ENCODE measurements at places on chromosomes 3 and 15.

DNA sequence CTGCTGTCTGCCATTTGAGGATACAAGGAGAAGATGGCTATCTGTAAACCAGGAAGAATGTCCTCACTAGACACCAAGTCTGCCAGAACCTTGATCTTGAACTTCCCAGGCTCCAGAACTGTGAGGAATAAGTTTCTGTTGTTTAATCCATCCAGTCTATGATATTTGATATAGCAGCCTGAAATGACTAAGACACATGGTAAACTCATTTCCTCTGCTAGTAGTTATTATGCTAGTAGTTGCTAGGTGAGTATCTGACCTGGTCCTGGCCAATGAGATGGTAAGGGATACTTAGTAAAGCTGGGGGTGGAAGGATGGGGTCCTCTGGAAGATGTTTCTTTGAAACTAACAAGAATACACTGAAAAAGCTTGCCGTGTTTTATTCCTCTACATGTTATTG is 280.7 kb upstream of the ARHGEF26 start:
- no peak for DNase-seq

- DNase-seq = peak; percentile 52
Observed at GRCh38 chr3:62874711-62875557, at the start of gene CADPS. CADPS (minus strand) TSS chr3:62875416; CDS start chr3:62875029, 387 bp downstream.

- no peak for DNase-seq
Observed at GRCh38 chr15:92541291-92542200, 114.0 kb downstream of the FAM174B start.

DNA sequence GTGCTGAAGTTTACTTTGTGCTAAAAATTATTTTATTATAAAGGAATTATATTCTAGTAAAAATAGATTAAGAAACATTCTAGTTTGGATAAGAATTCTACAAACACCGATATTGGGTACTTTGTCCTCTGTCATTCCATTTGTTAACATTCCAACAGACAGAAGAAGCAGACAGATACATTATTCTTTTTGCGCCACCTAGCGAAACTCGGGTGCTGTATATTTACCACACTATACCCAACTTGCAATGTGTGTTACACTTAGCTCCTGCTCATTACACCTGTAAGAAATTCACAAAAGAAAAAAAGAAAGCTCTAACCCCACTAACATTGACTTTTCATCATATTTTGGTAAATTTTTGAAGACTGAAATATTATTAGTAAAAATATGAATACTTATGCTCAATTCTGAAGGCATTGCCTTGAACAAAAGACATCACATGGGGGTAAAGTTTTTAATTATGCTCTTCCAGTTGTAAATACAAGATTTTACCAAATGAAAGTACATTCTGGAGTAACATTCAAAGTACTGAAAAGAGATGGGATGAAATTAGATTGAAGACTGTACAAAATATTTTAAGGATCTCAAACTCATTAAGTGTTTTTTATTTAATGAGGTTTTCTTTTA is 136.5 kb upstream of the MLF1 start:
- peak; percentile 41 for DNase-seq

DNA sequence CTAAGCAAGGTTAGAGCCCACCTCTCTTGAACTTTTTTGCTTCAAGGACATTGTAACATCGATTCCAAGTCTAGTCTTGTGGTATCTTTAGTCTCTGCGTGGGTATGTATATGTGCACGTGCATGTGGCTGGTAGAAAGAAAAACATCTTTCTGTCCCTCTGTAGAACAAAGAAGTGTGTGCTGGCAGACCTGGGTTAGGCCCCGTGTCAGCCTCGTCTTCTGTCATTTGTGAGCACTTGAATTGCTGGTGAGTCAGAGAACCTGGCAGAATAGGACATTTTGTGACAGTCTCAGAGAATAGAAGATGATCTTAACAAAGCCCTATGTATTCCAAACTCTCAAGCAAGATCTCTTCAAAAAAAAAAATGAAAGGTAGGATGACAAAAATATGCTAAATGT is 102.2 kb upstream of the ATP10A start:
- no peak for DNase-seq

GRCh38 chr15:66720206-66721010 is 18.4 kb downstream of the SMAD6 start:
- DNase-seq = peak; percentile 88

DNA sequence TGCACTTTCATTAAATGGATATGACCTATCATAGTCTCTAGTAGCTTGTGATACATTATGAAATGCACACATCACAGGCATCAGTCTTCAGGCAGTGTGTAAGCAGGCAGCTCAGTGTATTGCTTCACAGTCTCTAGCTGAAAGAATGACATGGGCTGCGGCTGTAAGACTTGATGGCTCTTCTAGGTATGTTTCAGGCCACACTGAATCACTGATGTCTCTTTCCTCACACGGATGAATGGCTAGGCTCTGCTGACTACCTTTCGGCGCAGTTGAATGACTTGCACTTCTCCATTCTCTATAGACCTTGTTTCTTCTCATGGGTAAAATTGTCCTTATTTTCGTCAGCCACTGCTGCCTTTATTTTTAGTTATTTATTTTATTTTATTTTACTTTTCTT is 15.4 kb downstream of the APH1B start:
- peak; percentile 23 for DNase-seq

DNA sequence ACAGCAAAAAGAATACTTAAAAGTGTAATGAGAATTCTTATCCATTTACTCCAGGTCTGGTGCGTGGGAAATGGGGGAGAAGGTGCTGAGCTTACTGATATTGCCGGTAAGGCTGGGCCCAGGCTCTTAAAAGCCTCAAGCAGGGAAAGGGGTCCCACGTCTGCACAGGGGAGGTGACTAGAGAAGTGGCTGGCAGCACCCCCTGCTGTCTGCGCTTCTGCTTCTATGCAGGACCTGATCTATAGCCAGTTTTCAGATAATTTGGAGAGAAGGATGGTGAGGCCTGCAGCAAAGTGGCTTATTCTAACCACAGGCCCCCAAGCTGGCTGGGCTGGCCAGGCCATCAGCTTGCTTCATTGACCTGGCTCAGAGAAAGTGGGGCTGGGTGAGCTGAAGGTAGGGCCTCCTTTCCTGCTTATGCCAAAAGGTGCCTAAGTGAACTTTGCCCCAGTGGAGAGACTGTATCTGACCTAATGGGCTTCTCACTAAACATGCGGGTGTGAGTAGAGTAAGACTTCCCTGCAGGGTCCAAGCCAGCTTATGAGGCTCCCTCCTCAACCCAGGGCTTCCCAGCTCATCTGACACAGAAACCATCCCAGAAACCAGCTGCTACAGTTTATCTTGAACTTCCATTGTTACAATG is 30.9 kb upstream of the ATP1B3 start:
- no peak for DNase-seq

- no peak for DNase-seq
Observed at GRCh38 chr3:172918165-172918564, 167.6 kb downstream of the ECT2 start.

DNA sequence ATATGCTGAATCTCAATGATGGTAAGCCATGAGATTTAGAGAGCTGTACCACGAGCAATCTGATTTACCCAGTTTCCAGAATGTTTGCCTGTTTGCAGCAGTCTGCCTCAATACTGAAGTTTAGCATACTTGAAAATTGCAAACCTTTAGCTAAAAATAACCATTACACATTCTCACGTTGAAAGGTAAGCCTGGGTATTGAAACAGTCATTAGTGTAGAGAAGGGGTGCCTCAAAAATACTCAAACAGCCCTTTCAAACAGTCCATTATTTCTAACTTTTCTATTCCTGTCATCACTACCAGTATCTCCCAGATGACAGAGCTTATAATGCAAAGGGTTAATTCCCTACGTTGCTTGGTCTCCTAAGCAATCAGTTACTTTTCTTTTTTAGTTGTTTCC is 111.8 kb upstream of the MBNL1 start:
- no peak for DNase-seq

DNA sequence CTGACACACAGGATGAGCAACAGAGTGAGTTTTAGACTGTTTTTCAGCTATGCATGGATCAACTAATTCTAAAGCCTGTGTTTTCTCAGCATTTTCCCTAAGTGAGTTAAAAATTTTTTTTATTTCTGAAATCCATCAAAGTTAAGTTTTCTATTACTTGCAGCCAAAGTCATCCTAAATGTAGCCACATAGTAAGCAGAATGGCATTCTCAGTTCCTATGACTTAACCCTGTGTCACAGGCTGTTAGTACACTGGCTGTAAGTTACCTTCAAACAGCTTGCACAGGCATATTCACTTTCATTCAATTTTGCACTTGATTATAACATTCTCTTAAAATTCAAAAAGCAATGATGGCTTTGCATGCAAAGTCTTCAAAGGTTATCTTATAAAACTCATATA is 368.2 kb downstream of the OCA2 start:
- no peak for DNase-seq

DNA sequence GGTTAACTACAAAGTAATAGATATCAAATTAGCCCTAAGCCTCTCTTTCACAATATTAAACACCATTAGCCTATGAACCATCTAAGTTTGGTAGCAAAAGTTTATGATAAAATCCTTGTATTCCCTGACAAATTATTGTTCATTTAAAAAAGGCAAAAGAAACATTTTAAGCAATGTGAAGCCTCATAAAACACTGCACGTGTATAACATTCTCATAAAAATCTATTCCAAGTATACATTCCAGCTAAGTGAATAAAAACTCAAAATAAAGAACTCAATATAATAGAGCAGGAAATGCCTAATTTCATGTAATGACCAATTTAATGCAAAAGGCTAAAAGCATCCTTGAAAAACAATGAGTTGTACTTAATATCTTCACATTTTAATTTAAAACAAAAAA is 27.7 kb downstream of the TNIK start:
- DNase-seq = no peak

DNA sequence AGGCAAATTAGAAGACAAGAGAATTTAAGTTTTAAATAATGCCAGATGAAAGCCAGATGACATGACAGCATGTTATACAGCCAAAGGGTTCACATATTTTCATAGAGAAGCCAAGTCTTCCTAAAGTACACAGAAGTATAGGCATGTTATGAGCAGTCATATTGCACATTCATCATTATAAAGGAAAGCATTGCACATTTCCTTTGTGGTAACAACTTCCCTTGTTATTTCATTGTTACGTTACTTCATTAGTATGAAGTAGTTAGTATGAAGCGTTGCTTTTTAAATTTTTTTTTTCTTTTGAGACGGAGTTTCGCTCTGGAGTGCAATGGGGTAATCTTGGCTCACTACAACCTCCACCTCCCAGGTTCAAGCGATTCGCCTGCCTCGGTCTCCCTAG is 4.6 kb upstream of the ABCC5 start:
- no peak for DNase-seq

DNA sequence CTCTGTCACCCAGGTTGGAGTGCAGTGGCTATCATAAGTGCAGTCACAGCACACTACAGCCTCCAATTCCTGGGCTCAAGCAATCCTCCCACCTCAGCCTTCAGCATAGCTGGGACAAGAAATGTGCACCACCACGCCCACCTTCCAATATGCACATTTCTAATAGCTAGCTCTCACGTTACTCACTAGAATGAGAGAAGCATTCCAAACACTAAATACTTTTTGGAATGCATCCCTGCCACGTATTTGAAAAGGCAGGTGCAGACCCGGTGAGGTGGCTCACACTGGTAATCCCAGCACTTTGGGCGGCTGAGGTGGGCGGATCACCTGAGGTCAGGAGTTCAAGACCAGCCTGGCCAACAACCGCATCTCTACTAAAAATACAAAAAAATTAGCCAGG is 7.6 kb upstream of the TCF12 start:
- DNase-seq = no peak

DNA sequence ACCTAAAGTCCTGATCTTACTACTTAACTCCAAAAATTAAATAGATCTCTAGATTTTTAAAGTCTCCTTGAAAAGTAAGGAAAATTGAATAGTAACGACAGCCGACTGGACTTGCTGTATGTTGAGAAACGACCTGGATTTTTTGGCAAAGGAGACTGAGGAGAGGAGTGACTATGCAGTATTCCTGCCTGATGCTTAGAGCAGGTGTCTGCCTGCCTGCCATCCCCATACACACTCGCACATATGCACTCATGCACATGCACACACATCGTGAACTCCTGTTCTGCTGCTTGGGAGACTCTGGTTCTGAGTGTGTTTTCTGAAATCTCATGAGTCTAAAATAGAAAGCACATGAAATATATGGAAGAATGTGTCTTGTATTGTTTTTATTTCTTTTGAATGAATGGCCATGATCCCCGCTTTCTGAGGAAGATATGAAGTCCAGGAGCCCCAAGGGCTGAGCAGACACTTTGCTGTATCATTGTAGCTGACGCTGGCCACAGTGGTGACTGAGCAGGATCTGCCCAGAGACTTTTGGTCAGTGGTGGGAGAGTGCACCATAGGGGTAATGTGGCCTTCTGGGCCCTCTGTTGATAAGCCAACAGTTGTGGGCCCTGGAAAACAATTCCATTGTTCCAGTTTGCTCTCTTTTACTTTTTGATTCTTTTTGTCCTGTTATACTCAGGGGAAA is 16.4 kb downstream of the GYG1 start:
- no peak for DNase-seq

- DNase-seq = no peak
Observed at GRCh38 chr3:191244242-191244867, 45.3 kb downstream of the OSTN start.

DNA sequence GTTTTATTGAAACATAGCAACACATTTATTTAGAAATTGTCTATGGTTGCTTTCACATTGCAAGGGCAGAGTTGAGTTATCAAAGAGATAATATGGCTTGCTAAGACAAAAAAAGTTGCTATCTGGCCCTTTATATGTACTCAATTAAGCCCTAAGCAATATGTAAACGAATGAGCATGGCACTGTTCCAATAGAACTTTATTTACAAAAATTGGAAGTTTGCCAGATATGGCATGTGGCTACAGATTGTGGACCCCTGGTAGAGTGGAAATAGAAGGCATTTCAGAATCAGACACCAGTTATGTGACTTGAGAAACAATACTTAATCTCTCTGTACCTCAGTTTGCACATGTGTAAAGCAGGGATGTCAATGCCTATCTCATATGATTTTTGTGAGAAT is 515.6 kb upstream of the SGO1 start:
- DNase-seq = no peak

GRCh38 chr3:44050101-44050500 is 191.6 kb upstream of the TOPAZ1 start:
- no peak for DNase-seq

DNA sequence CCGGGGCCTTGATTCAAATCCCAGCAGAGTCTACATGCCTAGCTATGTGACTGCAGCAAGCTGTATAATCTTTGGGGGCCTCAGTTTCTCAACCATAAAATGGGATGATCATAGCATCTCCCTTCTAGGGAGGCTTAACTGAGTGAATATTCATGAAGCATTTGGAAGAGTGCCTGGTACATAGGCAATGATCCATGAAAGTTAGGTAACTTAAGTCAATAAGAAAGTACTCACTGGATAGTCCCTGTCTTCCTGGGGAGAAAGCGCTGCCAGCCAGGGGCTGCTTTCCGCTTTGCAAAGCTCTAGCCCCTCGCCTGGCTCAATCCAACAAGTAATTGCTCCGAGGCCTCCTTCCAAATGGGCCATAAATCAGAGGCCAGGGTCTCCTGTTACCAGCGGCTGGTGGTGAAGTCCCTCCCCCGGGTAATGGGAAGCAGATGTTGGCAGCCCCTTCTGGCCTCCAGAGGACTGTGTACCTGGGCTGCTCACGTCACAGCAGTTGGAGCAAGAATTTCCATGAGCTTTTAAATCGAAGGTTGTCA is 521.9 kb upstream of the PROK2 start:
- no peak for DNase-seq

GRCh38 chr15:101176625-101177024 is 75.2 kb downstream of the CHSY1 start:
- DNase-seq = no peak

GRCh38 chr3:71489315-71489761 is 94.2 kb downstream of the FOXP1 start:
- DNase-seq = no peak

- DNase-seq = no peak
Observed at GRCh38 chr15:61796056-61796455, 264.2 kb downstream of the VPS13C start.
